ENCODE measurements at places on chromosomes 1 and 21.

GRCh38 chr1:28358716-28359115, 10.8 kb upstream of the PHACTR4 start:
- DNase-seq: no peak

DNA sequence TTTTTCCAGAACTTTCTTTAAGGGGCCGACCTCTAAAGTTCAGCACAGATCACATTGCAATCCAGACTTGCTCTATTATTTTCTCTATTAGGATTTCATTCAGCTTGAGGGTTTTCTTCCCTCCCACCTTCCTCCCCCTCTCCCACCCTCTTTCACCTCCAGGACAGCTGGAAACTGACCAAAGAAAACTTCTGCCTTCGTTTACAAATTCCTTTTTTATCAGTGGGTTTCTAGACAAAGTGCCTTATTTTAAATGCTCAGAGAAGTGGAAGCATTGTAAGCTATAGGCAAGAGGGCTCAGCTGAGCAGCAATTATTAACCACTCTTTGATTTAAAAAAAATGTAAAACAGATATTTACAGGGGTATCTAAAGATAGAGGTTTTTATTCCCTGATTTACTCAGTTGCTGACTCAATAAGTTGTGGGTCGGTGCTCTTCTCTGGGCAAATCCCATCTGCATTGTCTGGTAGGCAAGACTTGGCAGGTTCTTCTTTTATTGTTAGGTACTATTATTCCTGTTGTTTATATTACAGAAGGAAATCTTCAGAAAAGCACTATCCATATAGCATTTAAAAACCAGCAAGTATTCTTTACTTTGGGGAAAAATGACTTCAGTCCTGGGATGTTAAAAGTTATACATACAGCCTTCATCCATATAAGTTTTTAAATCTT, 277.0 kb upstream of the C1orf105 start:
- no peak for DNase-seq

- no peak for DNase-seq
These were observed 9.8 kb downstream of the LBR start for GRCh38 chr1:225418059-225418458.

- no peak for DNase-seq
These were observed 42.1 kb upstream of the SRP9 start for GRCh38 chr1:225735252-225736149.

- DNase-seq: no peak
These were observed 252.9 kb upstream of the NR5A2 start for GRCh38 chr1:199774433-199775089.

GRCh38 chr1:157774412-157774811, 2.5 kb downstream of the FCRL2 start:
- DNase-seq: no peak

GRCh38 chr1:22143065-22144033, at the start of gene WNT4:
WNT4 (minus strand) TSS chr1:22143097; CDS start chr1:22142922, 175 bp downstream.
- peak; percentile 31 for DNase-seq

DNA sequence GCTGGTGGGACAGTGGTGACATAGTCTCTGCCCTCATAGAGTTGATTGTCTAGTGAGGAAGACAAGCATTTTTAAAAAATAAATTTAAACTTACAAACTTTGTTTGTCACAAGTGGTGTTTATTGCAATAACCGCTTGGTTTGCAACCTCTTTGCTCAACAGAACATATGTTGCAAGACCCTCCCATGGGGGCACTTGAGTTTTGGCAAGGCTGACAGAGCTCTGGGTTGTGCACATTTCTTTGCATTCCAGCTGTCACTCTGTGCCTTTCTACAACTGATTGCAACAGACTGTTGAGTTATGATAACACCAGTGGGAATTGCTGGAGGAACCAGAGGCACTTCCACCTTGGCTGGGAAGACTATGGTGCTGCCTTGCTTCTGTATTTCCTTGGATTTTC, 58.4 kb downstream of the LAMC2 start:
- DNase-seq: no peak

DNA sequence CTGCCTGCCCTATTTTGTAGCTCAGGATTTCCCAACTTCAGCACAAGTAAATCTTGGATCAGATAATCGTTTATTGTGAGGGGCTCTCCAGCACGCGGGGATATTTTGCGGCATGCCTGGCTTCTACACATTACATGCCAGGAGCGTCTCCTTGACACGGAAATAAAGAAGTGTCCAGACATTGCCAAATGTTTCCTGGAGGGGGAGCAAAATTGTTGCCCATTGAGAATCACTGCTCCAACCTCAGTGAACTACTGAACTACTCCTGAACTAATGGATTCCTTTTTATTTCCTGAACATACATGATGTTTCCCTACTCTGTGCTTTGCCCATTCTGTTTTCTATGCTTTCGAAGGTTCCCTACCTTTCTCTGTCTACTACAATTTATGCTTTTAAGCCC, 1359.1 kb upstream of the ADGRL2 start:
- no peak for DNase-seq

DNA sequence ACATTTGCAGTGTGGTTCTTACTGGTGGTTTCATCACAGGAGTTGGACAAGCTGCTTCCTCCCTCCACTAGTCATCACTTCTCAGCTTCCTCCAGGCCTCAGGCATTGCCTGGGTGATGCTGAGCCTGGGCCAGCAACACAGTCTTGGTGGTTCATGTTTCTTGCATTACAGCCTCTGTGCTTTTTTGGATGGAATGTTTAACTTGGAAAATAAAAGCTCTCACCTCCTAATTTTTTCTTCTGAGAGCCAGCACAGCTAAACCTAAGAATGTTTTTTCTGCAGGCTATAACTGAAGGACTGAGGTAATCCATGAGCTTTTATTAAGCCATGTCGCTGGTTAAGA, 66.1 kb upstream of the RHOU start:
- DNase-seq: no peak

DNA sequence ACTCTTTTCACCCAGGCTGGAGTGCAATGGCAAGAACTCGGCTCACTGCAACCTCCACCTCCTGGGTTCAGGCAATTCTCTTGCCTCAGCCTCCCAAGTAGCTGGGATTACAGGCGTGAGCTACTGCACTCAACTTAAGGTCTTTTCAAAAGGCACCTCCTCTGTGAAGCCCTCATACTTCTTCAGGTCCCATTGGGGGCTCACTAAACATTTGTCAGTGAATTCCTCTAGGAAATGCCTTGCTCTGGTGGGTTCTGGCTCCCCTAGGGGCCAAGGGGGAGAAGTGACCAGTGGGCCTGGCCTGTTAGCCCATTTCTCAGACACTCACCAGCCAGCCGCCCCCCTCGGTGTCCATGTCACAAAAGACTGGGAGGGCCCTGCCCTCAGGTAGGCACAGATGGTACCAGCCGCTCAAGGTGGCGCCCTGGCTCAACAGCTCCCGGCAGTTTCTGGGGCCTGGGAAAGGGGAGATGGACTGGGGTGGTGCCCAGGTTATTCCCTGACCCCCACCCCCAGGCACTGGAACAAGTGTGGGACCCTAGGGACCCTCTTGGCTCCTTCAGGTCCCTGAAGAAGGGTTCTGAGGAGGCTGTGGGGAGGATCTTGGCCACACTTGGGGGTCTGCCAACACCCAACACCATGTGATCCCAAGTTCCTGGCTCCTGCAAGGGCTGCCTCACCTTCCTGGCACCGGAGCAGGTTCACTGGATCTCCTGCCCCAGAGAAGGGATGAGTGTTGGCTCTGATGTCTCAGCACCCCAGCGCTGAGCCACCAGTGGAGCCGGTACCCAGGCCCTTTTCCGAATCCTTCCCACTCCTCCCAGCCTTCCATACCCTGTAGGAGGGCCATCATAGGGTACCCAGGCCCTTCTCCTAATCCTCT, 1.6 kb downstream of the FCN3 start:
- no peak for DNase-seq

DNA sequence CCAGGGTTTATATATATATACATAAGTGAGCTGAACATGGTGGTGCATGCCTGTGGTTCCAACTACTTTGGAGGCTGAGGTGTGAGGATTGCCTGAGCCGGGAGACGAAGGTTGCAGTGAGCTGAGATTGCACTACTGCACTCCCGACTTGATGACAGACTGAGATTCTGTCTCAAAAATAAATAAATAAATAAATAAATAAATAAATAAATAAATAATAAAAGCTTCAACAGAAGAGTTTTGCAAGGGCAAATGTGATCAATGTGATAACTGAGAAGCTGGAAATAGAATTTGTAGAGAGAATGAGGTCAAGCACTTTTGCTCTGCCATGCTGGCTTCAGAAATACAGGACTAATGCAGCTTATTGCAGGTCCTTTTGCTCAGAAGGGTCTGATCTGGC, 855.8 kb upstream of the PRMT6 start:
- DNase-seq: no peak

DNA sequence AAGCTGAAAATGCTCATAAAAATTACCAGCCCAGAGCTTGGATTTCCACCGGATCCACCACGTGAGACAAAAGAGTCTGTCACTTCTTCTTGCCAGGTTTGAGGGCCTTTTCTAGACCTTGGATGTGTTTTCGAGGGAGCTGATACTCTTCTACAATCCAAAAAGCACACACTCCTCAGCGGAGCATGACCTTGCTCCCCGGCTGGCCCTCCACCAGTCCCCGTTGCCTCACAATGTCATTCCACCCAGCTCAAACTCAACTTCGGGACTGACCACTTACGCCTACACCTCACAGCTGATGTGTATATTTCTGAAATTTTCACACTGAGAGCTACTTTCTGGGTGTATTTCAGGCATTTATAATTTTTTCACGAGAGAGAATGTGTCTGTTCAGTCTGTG, 20.6 kb downstream of the EIF2D start:
- no peak for DNase-seq

DNA sequence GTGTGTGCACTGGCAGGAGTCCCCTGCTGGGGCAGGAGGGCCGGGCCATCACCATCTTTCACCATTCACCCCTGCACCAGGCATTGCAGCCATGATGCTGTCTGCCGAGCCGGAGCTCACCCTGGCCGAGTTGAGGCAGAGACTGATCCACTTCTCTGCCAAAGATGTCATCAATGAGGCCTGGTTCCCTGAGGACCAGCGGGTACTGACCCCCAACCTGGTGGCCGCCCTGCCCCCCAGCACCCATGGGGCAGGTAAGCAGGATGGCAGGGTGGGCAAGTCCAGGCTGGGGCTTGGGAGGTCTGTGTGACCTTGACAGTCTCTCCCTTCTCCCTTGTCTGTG, 18.6 kb downstream of the PCSK9 start:
- no peak for DNase-seq

Data from NCI-H1417 (cell line).